ENCODE measurements at places on chromosomes 1 and 21.

- no peak for DNase-seq
Observed at GRCh38 chr1:111884772-111885443, 104.6 kb downstream of the KCND3 start.

GRCh38 chr1:197183195-197183748, 36.8 kb upstream of the ASPM start:
- DNase-seq: no peak

DNA sequence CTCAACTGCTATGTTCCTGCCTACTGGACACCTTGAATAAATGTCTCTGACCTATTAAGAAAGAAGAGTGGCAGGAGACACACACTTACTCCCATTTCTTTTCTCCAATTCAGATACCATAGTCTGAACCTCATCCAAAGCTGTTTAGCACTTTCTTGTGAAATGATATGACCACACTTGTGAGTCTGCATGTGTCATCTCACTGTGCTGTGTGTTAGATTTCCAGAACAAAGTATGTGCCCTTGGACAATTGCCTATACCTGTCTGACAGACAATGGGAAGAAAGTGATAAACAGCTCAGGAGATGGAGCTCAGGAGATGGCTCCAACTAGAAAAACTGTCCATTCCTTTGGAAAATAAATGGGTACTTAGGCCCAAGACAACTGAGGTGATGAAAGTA, 48.4 kb downstream of the USP48 start:
- DNase-seq: no peak

GRCh38 chr1:159771127-159771895, 9.5 kb upstream of the DUSP23 start:
- DNase-seq: no peak

DNA sequence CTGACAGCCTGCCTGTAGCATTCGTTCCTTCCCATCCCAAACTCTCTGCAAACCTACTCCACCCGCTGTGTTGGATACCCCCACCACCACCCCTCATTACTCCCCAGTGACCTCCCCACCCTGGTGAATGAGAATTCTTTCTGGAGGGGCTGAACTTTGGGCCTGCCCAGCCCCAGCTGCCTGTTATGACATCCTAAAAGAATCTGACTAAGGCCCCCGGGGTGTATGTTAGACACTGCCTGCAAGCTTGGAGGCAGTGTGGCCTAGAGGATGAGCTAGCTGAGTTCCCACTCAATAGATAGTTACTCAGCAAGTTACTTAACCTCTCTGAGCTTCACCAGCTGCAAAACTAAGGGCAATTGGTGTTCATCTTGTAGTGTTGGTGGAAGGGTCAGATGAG, 110.2 kb upstream of the FGGY start:
- DNase-seq: no peak

- peak; percentile 21 for DNase-seq
Observed at GRCh38 chr1:63575340-63575826, 17.8 kb upstream of the PGM1 start.

DNA sequence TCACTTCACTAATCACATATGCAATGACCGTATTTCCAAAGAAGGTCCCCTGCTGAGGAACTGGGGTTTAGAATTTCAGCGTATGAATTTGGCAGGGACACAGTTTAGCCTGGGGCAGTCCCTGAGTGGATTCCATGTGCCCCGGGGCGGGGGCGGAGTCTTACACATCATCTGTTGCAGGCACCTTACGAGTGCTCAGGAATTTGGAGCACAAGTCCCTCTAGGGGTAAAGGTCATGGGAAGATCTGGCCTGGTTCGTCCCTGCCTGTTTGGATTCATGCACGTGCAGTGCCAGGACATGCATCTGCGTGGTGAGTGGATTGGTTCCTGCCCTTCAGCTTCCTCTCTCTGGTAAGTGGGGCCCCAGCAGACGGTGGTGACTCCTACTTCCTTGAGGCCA, 208.3 kb upstream of the C1orf174 start:
- DNase-seq: no peak

- DNase-seq: no peak
Observed at GRCh38 chr1:206082831-206083695, 30.1 kb downstream of the RHEX start.

GRCh38 chr21:38843806-38844503, 38.2 kb downstream of the ETS2 start:
- no peak for DNase-seq

- no peak for DNase-seq
Observed at GRCh38 chr1:22349362-22350043, 102.1 kb upstream of the ZBTB40 start.

DNA sequence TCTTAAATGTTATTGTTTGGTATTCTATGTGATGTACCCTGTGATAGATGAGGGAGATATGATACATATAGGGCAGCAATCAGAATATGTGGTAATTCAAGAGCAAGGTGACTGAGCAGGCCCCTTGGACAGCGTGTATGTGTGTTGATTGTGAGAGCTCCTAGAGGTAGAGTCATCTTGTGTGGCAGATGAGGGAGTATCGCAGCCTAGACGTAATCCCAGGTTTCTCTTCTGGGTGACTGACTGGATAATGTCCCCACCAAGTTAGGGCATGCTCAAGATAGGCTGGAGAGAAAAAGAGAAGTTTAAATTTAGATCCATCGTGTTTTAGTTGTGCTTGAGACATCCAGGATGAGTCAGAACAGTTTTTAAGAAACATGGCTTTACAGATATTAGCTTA, 185.3 kb downstream of the ZP4 start:
- DNase-seq: no peak

- no peak for DNase-seq
Observed at GRCh38 chr1:196373798-196374197, 234.4 kb downstream of the KCNT2 start.

- no peak for DNase-seq
Observed at GRCh38 chr1:58432851-58433668, 113.5 kb downstream of the OMA1 start.

DNA sequence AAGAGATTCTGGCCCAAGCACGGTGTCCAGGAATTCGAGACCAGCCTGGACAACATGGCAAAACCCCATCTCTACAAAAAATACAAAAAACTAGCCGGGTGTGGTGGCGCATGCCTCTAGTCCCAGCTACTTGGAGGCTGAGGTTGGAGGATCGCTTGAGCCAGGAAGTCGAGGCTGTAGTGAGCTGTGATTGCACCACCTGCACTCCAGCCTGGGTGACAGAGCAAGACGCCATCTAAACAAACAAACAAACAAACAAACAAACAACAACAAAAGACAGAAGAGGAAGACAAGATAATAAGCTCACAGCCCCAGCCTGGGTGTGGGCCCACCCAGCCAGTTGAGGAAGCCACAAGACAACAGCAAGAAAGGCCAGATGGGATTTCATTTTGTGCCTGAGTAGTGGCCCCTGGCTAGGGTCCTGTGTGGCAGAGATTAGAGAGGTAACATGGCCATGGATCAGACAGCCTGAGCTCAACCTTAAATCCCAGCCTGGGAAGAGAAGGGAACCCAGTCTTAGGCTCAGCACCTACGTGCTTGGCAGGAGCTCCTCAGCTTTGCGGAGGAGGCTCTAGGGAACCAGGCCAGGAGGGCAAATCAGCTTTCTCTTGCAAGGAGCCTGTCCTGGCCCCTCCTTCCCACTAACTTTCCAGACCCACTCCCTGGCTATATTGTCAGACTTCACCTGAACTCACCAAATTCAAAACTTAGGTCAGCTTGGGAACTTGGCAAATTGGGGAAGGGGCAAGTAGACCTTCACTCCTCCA, 4.9 kb upstream of the BEST4 start:
- no peak for DNase-seq

- DNase-seq: no peak
Observed at GRCh38 chr1:169309178-169310166, 58.1 kb downstream of the NME7 start.

GRCh38 chr21:35927262-35927661, 133.1 kb downstream of the SETD4 start:
- no peak for DNase-seq

DNA sequence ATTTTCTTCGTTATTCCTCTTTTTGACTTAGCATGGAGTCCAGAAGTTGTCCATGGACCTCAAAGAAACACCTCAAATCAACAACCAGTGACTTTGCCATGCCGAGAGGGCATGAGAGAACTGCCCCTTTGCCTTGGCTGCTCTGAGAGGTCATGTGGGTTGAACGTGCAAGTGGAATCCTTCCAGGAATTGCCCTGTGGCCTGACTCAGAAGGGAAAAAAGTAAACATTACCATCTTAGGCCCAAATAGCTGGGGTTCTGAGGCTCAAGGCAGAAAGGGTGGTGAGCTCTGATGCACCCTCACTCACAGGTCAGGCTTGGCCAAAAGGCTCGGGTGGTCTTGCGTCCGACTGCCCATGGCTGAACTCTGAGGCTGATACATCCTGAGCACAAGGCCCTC, 15.1 kb downstream of the STUM start:
- no peak for DNase-seq

- no peak for DNase-seq
Observed at GRCh38 chr1:6370006-6370405, 23.6 kb downstream of the ACOT7 start.

- DNase-seq: no peak
Observed at GRCh38 chr1:19564366-19564765, 79.0 kb upstream of the CAPZB start.

GRCh38 chr1:156384007-156384406, 15.0 kb downstream of the RHBG start:
- no peak for DNase-seq

GRCh38 chr1:160837558-160838205, 25.0 kb downstream of the CD244 start:
- DNase-seq: no peak

DNA sequence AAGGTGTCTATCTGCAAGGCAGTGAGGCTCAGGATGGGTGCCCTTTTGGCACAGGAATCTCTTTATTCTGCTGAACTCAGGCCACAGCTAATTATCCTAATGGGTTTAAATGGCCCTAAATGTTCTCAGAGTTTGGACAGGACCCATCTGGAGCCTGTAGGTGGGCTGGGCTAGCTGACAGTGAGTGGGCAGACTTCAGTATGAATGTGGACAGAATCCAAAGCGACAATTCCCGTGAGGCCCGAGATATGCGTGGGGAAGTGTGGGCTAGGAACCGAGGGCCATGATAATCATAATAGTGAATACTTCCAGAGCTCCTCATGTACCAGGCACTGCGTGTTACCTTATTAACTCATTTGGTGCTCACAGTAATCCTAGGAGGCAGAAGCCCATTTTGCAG, 165.3 kb downstream of the GRIK3 start:
- DNase-seq: no peak

- no peak for DNase-seq
Observed at GRCh38 chr21:45637883-45638282, 5.6 kb upstream of the PCBP3 start.

DNA sequence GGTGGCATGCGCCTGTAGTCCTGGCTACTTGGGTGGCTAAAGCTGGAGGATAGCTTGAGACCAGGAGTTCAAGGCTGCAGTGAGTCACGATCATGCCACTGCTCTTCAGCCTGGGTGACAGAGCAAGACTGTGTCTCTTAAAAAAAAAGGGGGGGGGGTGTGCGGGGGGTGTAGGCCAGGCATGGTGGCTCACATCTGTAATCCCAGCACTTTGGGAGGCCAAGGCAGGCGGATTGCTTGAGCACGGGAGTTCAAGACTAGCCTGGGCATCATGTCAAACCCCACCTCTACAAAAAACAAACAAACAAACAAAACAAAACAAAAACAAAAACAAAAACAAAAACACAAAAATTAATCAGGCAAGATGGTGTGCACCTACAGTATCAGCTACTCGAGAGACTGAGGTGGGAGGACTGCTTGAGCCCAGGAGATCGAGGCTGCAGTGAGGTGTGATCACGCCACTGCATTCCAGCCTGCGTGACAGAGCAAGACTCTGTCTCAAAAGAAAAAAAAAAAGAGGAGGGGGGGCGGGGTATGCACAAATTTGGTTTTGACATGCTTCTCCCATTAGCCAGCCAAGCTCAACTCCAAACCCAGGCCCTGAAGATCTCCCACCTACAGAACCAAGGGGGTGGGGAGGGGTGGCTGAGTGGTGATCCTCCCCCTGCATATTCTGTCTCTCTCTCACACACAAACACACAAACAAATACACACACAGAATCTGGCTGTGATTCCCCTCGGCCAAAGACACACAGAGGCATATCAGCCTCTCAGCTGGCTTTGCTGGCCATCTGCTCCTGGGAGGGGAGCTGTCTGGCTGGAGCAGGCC, 3.1 kb downstream of the PTAFR start:
- no peak for DNase-seq

DNA sequence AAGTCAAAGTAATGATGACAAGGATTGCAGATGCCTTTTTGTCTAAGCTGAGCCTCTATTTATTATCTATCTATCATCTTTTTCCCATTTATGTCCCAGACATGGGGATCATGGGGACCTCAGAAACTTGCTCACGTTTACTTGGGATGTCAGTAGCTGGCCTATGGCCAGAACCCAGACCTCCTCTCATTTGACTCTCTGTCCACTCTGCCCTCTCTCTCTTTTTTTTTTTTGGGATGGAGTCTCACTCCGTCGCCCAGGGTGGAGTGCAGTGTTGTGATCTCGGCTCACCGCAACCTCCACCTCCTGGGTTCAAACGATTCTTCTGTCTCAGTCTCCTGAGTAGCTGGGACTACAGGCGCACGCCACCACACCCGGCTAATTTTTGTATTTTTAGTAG, 3.7 kb upstream of the ID3 start:
- DNase-seq: no peak

DNA sequence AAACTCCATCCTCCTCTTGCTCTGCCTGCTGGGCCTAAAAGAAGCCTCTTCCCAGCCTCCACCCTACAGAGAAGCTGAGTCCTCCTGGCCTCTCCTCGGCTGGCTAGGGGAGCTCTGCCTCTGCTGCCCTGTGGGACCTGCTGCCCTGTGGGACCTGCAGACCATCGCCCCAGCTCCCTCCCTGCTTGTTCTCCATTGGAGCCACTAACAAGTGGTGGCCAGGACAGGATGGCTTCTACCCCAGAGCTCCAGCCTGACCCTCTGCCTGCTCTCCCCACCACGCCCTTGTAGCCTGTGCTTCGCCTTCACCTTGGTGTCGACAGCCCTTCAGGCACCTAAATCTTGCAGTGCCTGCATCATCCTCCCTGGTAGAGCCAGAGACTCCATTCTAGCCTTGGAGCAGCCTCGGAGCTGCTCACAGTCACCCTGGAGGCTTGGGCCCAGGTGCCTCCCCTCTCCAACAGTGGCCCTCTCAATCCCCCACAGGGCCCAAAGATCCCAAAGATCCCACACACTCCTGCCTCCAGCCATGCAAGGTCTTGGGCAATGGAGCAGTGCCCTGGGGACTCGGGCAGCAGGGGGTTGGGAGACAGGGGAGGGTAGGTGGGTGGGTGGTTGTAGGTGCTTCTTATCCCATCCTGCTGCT, 3.0 kb downstream of the EPS8L3 start:
- no peak for DNase-seq

GRCh38 chr1:230310381-230311163, 115.6 kb downstream of the PGBD5 start:
- peak; percentile 87 for DNase-seq

All from RWPE1 (cell line).